ENCODE measurements at places on chromosomes 5 and 9.

GRCh38 chr9:111036429-111036789 lies 1.9 kb downstream of the LPAR1 start:
- no peak for DNase-seq

DNA sequence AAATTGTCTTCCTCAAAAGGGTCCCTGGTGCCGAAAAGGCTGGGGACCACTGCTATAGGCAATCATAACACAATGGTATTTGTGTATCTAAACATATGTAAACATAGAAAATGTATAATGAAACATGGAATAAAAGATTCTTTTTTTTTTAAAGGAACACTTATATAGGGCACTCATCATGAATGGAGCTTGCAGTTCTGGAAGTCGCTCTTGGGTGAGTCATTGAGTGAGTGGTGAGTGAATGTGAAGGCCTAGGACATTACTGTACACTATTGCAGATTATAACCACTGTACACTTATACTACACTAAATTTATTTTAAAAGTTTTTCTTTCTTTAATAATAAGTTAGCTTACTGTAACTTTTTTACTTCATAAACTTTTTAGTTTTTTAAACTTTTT lies 176.4 kb downstream of the ARRDC3 start:
- no peak for DNase-seq

GRCh38 chr9:127318651-127319167 lies 54.1 kb downstream of the GARNL3 start:
- DNase-seq = no peak

DNA sequence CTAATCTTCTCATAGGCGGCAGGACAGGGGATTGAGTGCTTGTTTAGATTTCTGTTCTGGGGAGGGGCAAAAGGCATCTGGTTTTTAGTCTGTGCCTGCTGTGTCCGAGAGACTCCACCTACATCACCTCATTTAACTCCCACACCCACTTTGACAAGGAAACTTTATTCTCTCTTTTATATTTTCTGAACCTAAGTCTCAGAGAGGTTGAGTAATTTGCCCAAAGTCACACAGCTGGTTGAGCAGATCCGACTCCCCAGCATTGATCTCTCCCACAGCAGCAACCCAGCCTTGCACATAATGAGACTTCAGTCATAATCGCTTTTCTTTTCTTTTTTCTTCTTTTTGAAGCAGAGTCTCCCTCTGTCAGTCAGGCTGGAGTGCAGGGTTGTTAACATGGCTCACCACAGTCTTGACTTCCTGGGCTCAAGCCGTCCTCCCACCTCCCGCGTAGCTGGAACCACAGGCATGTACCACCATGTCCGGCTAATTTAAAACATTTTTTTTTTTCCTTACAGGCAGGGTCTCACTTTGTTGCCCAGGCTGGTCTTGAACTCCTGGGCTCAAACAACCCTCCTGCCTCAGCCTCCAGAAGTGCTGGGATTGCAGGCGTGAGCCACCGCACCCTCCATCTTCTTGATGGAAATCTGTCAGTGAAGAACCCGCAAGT lies 36.5 kb upstream of the ANKRD33B start:
- no peak for DNase-seq

GRCh38 chr5:143238620-143239019 lies 164.9 kb downstream of the NR3C1 start:
- DNase-seq = no peak

- DNase-seq = no peak
These were observed 89.8 kb upstream of the TLE4 start for GRCh38 chr9:79481846-79482477.

DNA sequence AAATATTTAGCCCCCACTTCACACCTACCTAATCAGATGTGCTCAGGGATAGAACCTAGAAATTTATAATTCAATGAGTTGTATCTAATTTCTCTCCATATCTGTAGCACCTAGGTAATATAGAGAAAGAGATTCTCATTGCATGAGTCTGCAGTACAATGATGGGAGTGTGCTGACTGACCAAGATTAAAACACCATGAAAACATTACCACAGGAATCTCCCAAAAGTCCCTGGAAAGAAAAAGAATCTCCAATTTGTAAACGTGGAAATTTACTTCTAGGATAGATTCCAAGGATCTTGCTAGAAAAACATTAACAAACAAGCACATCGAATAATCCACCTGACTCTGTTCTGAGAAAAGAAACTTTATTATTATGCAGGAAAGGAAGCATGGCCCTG lies 45.0 kb upstream of the DMRTA1 start:
- no peak for DNase-seq

DNA sequence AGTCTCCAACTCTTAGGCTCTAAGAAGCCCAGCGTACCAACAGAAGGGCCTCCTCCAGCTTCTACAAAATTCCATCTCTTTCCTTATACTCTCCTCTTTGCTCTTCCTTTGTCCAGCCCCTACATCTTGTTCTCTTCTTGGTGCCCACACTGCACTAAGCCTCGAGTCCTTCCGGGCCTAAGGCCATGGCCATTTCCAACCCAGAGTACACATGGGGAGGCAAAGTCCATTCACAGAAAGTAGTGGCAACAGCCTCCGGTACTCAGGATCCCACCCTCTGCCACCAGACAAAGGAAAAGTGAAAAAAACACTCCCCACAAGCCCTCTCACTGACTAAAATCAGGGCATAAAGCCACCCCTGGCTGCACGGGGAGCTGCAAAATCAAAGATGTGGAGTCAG lies 60.3 kb downstream of the SAXO1 start:
- DNase-seq = no peak

DNA sequence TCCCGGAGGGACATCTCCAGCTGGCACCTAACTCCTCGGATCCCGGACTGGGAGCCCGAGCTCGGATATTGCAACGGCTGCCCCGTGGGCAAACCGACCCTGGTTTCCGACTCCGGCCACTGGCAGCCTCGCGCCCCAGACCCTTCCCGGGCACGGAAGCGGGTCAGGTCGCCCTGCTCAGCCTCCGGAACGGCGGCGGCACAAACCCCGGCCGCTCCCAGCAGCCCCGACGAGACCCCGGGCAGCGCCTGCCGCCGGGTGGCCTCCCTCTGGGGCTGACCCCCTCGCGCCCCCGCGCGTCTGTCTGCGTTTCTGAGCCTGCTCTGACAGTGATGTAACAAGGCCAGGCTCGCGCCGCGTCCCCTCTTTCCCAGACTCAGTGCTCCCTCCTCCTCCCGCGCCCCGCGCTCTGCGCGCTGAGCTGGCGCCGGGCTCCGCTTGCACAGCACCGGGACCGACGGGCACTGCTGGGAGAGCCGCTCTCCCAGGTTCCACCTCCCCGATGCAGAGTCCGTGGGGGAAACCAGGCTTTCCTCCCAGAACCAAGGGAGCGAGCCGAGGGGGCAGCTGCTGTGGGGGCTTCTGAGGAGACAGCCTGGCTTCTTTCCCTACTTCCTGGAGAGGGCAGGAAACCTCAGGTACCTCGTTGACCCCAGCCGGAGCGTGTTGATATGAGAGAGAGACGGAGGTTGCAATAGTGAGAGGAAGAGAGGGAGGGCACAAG lies at the start of gene TMEM215:
TSS of gene TMEM215 (plus strand) at position 373 of the 724 bp plus-strand sequence. CDS start 644 bp downstream, outside the sequence.
- DNase-seq = no peak

- no peak for DNase-seq
These were observed 200.0 kb upstream of the ATP10B start for GRCh38 chr5:161051920-161052500.

DNA sequence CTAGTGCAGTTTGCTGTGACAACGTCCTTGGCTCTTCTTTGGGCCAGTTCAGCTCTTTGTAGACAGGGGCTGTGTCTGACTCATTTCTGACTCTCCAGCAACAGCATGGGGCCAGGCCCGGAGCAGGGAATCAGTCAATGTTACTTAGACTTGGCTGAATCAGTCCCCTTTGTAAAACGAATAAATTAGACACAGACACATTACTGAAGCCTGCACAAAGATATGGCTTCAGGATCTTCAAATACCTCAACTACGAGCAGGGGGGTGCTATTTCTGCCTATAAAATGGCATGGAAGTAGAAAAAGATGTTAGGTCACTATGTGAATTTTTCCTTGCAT lies 204.7 kb downstream of the TTLL11 start:
- DNase-seq = no peak

GRCh38 chr9:3845549-3845948 lies 319.7 kb upstream of the RFX3 start:
- no peak for DNase-seq

DNA sequence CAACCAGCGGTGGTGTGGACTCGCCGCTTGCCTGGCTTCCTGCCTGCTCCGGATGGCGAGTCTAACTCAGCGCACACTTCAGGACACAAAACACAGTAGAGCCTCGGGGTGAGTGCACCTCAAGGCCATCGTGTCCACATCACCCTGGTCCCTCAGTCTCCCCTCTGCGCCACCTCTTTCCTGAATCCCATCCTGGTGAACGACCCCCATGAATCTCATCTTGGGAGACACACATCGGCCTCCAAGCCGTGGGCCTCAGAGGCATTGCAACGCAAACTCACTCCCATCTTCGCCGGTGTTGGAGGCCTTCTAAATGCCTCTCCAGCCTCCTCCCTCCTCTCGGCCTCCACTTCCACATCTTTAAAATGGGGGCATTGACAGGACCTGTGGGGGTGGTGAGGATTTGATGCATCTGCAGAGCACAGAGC lies 124.3 kb downstream of the COL23A1 start:
- DNase-seq = no peak

DNA sequence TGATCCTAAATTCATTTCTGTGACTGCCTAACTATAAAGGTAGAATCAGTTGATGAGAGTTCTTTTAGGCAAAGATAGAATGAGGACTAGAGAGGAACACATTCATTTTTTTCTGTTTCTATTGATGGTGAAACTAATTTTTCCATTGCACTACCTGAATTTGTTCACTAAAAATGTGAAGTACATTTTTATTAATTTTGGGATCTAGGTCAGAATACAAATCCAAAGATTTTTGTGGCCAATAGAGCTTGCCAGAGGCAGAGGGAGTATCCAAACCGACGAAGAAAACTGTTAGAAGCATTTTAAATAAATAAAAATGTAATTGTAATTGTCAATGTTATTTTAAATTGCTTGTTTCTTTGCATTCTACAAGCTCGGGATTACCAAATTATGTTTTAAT lies 78.1 kb downstream of the MTREX start:
- no peak for DNase-seq

DNA sequence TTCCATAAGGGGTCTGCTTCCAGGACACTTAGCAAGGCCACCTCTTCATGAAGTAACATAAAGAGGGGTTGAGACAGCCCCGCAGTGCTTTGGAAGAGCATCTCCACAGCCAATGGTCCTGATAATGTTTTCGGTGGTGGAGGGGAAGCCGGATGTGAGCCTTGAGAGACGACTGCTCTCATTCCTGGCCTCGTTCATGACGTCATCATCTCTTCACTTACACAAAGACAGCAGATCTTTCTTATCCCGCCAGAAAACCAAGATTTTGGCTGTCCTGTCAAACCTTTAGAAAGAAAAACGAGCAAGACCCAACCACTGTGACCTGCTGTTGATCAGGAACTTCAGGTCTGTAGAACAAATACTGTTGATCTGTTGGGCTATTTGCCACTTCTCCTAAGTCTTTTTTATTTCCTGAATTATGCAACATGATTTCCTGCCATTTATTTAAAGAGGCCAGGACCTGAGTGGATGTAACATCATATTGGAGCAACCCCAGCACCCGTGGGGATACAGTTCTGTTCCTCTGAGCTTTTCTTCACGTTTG lies 89.0 kb upstream of the IRX2 start:
- no peak for DNase-seq

DNA sequence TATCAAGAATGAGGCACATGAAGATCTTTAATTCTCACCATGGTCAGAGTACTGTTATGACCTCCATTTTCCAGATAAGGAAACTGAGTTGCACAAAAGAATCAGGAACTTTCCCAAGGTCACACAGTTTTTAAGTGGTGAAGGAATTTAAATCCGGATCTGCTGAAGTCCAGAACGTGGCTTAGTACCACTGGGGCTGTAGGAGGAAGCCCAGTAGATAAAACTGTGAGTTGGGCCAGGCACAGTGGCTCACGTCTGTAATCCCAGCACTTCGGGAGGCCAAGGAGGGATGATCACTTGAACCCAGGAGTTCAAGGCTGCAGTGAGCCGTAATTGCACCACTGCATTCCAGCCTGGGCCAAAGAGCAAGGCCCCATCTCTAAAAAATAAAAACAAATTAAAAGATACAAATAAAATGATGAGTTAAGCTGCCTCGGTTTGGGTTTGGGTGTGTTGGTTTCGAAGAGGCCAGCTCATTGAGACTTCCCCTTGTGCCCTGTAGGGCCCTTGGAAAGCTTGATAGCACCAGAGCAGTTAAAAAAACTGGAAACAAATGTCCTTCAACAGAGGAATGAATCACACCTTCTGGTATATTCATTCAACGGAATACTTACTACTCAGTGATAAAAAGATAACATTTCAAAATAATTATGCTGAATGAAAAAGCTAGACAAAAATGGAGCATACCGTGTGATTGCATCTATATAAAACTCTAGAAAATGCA lies 20.1 kb downstream of the ATOX1 start:
- DNase-seq = no peak
